NCI-H1105 treated with DMSO at 0.1 percent for 48 hours (cell line): ENCODE measurements at places on chromosomes 12 and 14.

DNA sequence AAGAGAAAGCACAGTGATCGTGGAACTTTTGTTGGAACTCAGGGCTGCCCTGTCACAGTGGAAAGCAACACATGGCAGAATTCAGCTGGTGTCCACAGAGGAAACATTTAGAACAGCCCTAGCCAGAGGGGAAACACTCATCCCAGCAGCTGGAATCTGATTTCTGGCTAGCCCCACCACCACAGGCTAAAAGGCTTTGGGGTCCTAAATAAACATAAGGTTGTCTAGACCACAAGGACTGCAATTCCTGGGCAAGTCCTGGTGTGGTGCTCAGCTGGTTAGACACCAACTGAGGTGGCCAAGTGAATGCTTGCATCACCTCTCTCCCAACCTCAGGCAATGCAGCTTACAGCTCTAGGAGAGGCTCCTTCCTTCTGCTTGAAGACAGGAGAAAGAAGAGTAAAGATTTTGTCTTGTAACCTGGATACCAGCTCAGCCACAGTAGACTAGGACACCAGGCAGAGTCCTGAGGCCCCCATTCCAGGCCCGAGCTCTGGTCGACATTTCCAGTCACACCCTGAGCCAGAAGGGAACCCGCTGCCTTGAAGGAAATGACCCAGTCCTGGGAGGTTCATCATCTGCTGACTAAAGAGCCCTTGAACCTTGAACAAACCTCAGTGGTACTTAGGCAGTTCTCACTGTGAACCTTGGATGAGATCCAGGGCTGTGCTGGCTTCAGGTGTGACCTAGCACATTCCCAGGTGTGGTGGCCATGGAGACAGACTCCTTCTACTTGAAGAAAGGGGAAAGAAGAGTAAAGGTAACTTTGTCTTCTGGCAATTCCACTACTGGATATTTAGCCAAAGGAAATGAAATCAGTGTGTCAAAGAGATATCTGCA is 85.4 kb upstream of the PLXNC1 start:
- DNase-seq, result no peak

GRCh38 chr12:104671409-104672095 is 214.8 kb downstream of the CHST11 start:
- DNase-seq, result peak; percentile 36

DNA sequence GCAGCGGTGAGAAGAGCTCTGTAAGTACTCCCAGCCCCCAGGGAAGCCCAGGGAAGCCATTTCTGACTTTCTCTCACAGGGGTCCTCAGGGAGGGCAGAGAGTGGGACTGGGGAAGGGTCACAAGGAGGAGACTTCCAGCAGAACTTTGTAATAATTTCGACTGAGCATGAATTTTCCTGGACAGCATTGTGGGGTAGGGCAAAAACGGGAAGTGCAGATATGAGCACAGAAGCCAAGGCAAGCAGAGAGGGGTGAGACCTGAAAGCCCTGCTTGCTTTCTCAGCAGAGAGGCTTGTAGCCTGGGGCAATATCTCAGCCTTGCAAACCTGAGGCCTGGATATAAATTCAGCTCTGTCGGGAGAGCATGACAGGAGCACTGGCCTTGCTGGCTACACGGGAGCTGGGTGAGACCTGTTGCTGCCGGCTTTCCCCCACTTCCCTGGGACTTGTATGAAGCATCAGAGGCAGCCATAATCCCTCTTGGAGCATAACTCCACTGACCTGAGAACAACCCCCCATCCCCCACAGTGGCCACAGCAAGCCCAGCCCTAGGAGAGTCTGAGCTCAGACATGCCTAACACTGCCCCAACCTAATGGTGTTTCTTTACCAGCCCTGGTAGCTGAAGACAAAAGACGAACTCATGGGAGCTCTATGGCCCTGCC is 9.8 kb upstream of the IQSEC3 start:
- no peak for DNase-seq

- DNase-seq, result no peak
Observed at GRCh38 chr14:31194095-31194494, 13.5 kb downstream of the HECTD1 start.

DNA sequence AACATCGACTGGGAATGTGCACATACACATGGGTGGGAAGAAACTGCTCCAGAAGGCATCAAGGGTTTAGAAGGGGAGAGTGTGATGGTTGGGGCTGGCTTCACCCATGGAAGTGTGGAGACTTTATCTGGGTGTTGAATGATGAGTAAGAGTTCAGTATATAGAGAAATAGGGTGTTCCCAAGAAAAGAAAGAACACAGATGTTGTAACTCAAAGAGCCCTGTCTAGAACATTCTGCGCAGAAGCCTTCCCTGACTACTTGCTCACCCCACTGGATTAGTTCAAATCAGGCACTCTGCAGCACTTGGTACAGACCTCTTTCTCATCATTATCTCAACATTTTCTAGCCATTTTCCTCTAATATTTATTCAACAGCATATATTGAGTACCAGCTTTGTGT is 491.7 kb downstream of the SNAPC1 start:
- DNase-seq, result no peak

GRCh38 chr12:57235017-57235727 is 5.7 kb downstream of the SHMT2 start:
- no peak for DNase-seq

DNA sequence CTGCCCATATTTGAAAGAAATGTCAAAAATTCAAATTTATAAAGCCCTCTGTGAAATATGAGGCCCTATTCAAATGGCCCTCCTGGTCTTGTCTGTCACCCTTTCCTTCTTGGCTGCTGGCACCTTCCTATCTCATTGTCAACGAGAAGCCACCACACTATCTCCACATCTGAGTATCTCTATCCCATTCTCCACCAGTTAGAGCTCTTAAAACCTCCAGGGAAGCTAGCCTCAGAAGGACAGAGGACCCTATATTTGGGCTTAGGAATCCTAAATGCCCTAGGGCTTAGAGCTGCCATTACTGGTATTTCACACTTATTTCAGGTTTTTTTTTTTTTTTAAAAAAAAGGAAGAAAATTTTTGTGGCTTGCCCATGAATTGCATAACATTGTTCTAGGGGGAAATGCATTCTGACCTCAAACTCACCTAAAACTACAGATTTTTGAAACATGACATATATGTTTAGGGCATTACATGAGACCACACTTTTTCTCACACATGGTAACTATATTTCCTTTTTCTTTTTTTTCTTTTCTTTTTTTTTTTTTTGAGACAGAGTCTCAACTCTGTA is 25.0 kb downstream of the SLC25A21 start:
- DNase-seq, result no peak

- DNase-seq, result no peak
Observed at GRCh38 chr14:85037411-85037810, 492.5 kb upstream of the FLRT2 start.

- no peak for DNase-seq
Observed at GRCh38 chr14:63848890-63849289, 3.9 kb upstream of the SYNE2 start.

DNA sequence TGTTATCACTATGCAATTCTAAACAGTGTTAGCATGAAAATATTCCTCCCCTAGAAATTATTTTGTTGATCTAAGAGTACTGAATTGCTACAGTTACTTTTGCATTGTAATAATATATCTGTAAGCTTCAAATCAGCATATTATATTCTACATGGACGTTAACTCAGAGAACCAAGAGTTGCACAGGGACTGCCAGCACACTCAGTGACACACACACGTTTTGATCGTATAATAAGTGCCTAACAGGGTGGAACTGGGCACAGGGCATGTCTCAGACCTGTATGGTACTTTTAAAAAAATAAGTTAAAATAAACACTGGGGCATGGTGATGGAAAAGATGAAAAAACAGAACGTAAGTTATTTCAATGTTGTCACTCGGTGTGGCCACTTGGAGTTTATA is 451.6 kb downstream of the RGS6 start:
- DNase-seq, result no peak

DNA sequence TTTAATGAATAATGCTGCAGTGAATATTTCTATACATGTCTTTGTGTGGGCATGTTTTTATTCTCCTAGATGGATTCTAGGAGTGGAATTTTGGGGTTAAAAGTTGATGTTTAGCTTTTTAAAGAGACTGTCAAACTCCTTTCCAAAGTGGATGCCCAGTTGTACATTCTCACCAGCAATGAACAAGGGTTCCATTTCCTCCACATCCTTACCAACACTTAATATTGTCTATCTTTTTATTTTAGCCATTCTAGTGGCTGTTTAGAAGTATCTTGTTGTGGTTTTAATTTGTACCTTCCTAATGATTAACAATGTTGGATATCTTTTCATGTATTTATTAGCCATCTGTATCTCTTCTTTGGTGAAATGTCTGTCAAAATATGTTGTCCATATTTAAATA is 109.8 kb downstream of the SMOC1 start:
- DNase-seq, result no peak

DNA sequence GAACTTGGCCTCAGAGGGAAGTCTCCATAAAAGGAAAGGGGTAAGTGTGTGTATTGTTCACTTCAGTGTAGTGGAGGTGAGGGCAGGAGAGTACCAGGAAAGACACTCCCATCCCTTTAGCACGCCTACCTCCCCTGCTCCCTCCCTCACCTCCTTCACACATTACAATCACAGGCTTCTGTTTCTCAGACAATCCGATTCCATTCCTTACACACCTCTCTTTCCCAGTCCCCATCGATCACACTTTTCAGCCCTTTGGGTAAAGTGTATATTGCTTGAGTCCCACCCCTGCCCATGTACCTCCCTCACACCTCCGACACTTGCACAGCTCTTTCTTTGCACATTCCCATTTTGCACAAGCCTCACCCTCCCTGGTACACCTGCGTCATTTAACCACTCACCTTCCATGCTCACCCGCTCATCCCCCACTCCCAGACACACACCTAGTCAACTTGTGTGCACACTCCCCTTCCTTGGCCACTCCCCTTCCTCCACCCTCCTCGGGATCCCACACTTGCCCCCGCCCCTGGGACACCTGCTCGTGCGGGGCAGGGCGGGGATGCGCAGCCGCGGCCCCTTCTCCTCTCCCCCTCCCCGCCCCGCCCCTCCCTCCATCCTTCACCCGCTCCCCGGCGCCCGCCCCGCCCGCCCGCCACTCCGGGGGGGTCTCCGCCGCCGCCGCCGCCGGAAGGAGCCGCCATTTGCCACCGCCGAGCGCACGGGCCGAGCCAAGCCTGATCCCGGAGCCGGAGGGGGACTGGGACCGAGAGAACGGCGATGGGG is at the start of gene MARCHF9:
Gene MARCHF9 (plus strand): TSS at position 693 of the 783 bp plus-strand sequence. CDS start 426 bp downstream, outside the sequence.
- peak; percentile 70 for DNase-seq

DNA sequence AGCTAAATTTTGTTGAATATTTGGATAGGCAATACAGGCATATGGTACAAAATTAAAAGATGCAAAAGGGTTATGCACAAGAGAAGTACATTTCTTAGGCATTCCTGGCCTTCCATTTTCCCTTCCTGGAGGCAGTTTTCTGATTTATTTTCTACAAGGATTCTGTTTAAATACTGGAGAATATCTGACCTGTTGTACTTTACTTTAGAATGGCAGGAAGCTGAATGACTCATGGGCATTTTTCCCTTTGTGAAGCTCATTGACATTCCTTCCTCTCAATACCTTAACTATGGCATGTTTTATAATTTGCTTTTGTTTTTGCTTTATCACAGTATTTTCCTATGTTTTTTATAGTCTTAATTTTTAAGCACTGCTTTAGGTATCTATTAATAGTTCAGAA is 62.7 kb downstream of the RCOR1 start:
- no peak for DNase-seq

DNA sequence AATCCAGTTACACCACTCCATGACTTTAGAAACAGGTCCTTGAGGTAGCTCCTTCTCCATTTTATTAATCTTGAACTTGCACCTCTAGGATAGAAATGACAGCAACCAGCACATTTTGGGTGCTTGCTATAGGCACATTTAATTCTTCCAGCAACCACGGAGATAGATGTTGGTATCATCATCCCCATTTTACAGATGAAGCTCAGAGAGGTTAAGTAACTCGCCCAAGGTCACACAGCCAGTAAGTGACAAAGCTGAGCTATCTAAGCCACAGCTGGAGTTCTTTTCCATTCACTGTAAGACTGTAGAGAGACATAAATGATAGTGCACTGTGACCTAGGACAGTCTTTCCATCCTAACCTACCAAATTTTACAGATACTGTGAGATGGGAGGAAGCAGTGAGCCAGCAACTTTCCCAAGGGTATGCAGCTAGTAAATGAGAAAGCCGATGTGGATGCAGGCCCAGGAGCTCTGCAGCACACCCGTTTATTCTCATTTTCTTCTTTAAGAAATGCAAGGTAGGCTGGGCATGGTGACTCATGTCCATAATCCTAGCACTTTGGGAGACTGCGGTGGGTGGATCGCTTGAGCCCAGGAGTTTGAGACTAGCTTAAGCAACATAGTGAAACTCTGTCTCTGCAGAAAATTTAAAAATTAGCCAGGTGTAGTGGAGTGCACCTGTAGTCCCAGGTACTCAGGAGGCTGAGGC is 103.2 kb downstream of the TBX5 start:
- DNase-seq, result no peak

- DNase-seq, result no peak
Observed at GRCh38 chr14:72980863-72981262, 46.0 kb downstream of the ZFYVE1 start.

DNA sequence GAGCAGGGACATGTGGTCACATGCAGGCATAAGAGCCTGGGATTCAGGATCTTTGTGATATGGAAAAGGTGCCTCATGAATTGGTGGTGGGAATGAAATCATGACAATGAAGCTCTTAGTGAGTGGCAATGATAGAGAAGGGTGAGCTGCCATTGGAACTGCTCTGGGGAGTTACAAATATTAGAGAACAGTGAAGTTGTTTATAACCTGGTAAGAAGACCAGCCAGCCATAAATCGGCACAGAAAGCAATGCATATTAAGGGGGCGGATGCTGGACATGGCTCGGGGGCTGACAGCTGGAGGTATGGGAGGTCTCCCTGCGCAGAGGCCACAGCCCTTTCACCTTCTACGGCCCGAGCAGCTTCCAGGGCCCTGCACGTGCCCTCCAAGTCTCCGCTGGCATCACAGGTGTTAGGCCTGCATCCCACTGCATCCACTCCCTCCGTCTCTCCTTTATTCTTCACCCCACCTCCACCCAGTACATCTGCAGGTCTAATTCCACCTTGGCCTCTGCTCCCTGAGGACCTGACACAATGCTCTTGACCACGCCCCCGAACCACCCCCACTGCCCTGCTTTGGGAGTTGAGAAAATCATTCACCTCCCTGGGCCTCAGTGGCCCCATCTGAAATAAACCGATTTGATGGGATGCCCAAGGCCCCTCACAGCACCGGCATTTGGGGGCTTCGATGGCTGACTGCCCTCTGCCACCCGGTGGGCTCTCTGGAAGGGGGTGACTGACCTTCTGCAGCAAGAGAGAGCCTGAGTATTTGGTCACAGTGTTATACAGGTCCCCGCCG is 4.1 kb downstream of the CACNA2D4 start:
- DNase-seq, result no peak

DNA sequence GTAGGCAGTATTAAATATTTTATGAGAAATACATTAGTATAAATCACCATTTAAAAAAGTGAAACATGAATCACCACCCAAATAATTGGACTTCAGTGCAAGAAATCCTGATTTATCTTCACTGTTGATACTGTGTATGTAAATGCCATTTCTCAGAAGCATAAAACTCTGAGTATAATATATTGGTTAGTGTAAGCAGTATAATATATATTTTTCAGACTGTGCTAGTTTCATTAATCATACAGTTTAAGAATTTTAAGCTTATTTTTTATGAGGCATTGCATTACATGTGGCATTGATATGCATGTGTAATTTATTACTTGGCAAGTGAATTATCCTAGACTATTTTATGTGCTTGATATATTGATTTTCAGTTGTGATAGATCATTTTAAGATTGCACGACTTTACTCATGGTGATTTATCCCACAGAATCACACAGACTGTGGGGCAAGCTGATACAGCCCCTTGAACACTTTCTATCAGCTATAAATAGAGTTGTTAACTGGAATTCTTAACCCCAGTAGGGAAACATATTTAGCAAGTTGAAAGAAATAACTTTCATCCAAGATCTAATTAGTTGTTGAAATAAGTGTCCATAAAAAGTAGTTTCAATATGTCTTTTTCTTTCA is 403.5 kb downstream of the RPL10L start:
- no peak for DNase-seq
